ENCODE measurements at places on chromosomes 3 and 15.

DNA sequence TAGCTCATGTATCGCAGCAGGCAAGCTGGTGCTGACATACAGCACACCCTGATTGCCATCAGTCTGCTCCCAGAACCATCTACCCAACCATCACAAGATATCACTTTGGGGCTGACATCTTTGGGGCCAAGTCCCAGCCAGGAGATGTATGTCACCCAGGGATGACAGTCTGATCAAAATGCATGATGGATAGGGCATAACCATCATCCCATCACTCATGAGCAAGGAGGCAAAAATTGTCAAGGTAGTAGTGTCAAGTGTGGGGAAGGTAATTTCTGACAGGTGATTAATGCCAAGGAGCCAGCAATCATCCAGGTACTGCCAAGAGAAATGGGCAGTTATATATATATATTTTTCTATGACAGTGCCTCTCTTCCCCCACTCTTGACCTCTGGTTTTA is 277.4 kb downstream of the WDR72 start:
- no peak for DNase-seq

GRCh38 chr15:88649286-88649733 is 10.5 kb downstream of the ISG20 start:
- no peak for DNase-seq

GRCh38 chr3:63096248-63097058 is 181.7 kb upstream of the SYNPR start:
- DNase-seq: no peak

DNA sequence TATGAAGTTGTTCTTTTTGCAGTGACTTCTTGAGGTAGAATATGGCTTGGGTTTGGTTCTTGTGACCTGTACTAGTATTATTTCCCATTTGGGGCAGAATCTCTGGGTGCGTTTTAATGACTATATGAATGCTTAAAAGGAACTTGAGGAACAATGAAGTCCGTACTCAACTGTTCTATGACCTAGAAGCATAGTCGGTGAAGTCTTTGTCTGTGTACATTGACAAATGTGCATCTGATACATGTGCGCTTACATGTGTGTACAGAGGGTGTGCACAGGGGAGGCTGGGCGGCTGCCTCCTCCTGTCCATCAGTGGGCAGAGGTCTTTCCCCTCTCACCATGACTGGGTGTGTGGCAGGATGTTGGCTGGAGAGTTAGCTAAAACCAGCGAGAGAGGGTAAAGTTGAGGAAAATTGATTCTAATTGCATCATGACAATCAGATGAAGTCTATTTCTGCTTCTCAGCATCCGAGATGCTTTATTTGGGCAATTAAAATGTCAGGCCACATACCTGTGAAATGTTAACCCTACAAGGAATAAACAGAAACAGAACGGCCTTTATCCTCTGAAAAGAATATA is 1.0 kb upstream of the NR2F2 start:
- DNase-seq: peak; percentile 17

GRCh38 chr3:37963635-37964034 is 27.0 kb upstream of the VILL start:
- DNase-seq: no peak

DNA sequence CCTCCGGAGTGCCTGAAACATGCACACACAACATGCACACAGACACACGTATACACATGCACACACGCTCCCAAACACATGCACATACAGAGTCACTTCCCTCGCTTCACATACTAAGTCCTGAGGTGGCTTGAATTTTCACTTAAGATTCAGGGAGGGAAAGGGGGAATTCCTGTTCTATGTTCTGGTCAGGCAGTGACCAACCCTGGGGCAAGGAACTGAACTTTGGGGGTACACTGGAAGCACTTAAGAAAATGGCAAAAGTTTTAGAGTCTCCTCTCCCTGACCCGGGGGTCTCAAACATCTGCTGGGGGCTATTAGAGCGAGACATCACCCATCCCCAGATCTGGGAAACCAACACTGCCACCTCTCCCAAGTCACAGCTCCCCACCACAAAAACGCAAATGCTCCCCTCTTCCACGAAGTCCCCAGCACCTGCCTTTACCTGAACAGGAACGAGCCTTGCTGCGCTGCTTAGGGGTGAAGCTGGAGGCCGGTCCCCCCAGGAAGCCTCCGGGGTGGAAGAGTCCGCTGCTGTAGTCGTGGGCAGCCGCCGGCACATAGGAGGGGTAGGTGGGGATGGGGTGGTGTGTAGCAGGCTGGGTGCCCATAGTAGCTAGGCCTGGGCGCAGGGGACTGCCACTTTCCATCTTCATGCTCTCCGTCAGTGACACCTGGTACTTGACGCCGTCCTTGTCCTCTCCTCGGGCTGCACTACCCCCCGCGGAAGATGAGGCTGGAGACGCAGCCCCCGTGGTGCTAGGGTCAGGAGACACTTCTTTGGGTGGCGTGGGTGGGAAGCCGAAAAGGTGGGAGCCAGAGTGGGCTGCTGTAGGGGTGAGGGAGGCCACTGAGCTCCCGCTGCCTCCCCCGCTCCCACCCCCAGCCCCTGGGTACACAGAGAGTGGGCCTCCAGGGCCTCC is 7.5 kb downstream of the GATA2 start:
- DNase-seq: no peak

DNA sequence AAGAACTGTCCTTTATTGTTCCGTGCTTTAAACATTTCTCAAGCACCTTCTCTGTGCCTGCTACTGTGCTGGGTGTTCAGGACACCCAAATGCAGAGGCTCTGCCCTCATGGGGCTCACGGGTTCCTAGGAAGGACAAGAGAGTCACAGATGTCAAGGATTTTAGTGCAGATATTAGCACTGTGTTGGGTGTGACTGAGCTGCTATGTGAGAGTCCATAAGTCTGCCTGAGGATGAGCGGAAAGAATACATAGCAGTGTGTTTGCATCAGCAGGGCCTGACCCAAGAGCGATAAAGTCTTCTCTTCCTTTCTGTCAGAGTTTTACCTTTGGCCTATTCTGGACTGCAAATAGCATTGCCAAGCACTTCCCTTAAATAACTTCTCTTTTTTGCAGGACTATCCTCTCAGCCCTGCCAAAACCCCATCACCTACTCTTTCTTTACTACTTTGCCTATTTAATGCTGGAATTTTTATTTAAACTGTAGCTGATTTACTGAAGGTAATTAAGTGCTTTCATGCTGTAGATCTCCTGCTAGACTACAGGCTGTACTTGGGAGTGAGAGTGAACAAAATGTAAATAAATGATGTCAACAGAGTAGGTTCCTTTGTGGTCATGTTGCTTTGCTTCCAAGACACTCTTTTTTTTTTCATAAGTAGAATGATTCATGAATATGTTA is 459.4 kb upstream of the TPRG1 start:
- DNase-seq: peak; percentile 20

DNA sequence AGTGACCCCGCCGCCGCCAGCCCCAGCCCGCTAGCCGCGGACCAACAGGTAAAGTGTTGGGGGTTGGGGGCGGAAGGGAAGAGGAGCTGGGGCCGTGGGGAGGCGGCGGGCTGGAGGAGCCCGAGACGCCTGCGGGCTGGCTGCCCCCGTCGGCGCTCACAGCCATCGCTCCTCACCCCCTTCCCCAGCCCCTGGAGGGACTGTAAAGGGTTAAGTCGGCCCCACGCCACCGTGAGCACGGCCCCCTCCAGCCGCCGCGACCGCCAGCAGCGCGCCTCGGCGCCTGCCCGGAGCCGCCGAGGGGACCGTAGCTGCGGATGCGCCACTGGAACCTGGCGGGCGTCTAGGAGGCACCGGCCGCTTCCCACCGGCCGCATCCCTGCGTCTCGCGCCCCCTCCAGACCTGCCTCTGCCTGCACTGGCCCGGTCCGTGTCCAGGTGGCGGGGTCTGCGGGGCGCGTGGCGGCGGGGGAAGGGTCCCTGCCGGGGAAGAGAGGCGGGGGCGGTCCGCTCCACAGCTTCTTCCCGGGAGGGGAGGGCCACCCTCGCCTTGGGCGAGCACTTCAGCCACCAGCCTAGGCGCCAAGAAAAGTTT is 522 bp downstream of the MED12L start:
- peak; percentile 31 for DNase-seq

GRCh38 chr15:31758126-31758525 is 272.2 kb upstream of the CHRNA7 start:
- peak; percentile 14 for DNase-seq

DNA sequence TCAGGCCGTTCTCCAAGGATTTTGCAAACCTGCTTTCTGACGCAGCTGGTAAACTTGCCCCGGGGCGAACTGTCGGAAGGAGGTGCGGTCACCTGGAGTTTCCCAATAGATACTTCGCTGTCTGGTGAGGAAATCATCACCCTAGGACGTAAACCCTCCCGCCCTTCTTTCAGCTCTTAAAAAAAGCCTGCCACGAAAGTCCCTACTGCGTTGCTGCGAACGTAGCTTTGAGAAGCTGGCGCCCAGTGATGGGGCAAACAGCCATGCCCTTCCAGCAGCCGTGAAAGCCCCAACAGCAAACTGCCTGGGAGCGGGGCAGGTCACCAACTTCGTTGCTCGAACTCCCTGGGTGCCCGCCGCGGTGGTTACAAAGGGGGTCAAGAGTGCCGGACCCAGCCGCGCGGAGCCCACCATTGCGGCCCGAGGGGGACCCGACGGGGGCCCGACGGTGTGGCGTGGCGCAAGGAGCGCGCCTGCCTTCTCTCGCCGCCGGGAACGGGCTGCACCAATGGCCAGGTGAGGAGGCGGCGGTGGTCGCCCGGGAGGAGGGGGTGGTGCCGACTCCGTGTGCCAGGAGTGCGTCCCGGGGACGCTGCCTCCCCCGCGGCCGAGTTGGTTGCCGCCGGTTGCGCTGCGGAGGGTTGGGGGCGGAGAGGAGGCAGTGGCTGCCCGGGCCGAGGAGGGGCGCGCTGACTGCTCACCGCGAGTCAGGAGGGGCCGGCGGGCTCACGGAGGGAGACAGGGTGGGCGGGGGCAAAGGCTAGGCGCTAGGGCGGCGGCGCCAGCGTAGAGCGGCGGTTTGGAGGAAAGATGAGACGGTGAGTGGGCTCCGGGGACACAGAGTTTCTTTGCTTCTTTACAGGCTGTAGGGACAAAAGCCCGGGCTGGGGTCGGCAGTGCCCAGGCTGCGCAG is at the start of gene PHLDB2:
PHLDB2 (plus strand) TSS at position 205 of the 913 bp plus-strand sequence. CDS start 24,813 bp downstream, outside the sequence.
- peak; percentile 79 for DNase-seq

DNA sequence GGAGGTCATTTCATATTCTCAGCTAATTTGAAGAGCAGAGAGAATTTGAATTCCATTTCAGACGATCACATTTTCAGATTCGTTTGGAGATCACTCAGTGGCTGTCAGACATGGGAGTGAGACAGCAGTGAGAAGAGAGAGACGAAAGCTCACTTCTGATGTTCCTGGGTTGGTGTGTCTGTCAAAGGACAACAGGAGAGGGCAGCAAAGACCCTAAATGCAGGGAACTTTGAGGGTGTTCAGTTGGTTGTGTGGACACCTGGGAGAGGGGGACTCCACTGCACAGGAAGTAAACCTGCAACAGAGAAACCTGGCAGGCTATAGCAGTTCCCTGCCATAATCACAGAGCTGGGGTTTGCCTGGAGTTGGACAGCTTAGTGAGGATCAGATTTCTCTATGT is 675.1 kb downstream of the SQOR start:
- DNase-seq: no peak

GRCh38 chr3:193563426-193563825 is 8.7 kb upstream of the ATP13A4 start:
- no peak for DNase-seq

DNA sequence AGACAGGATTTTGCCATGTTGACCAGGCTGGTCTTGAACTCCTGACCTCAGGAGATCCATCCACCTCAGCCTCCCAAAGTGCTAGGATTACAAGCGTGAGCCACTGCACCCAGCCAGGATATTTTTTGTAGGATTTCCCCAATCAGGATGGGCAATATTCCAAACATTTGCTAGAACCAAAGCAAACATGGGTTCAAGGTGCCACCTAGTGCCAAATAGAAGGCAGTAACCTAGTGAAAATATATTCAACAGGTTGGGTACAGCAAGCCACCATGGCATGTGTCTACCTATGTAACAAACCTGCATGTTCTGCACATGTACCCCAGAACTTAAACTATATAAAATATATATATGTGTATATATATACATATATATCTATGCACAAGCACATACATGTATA is 185.9 kb upstream of the CADM2 start:
- DNase-seq: no peak

All from muscle of arm (tissue), 14 donors.